Jurkat, Clone E6-1 (cell line): ENCODE measurements at places on chromosomes 4 and X.

GRCh38 chr4:152479428-152480026 is 56.4 kb downstream of the FBXW7 start:
- DNase-seq: no peak

DNA sequence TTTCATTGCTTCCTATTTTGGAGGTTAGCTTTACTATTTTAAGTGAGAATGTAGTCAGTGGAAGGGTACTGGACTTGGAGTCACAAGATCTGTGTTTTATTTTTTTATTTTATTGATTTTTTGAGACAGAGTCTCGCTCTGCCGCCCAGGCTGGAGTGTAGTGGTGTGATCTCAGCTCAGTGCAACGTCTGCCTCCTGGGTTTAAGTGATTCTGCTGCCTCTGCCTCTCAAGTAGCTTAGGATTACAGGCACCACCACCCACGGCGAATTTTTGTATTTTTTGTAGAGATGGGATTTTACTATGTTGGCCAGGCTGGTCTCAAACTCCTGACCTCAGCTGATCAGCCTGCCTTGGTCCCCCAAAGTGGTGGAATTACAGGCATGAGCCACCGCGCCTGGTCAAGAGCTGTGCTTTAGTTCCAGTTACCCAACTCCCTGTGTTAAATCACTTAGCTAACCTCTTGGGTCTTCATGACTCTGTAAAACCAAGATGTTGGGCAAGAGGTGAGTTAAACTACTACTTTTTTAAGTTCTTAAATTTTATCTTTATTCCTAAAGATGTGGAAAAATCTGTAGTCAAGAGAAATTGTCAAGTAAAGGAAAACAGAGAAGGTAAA is 11.2 kb downstream of the USP9X start:
- no peak for DNase-seq

- DNase-seq: no peak
These were observed 982 bp downstream of the PDLIM5 start for GRCh38 chr4:94452476-94453371.

DNA sequence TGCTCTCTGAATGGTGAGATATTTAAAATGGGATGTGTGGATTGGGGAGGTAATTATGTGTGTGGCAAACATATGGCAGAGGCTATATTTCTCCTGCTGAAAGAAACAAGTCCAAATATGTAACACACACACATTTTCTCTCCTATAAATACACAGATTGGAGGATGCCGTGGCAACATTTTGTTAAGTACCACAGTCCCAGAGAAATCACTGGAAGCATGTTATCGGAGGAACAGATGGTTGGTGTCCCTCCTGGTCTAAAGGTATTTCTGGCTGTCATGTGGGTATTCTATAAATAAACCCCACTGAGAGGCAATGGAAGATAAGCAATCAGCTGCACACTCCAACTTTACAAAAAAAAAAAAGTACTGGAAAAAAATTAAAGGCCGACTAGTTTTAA is 528.3 kb upstream of the BOD1L1 start:
- DNase-seq: no peak

DNA sequence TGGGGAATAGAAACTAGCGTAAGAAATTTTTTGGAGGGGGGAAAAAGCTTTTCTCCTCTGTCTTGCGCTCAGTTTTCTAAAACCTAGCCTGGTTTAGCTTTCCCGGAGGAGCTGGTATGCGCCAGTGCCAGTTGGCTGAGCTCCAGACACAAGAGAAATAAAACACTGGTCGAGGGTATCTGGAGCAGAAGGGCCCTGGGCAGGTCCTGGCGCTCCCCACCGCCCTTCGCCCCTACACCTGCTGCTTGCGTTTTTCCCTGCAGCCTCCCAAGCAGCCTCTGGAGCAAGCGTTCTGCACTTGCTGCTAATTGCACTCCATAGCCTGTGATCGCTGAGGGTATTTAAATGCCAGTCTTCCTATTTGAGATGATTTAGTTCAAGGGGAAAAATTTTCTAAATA is 816 bp downstream of the EREG start:
- DNase-seq: no peak
